ENCODE measurements at places on chromosomes 4 and X. TPM values are rescaled to one million over a fixed set of nuclear protein-coding genes. Genes with fewer than 3 reads are reported as not detected.

Gene C4orf54
- 0.22 TPM for total RNA-seq

Gene DRP2
- 0.80 TPM for total RNA-seq

Gene NPNT
- total RNA-seq: 0.48 TPM

Gene MAPK10
- total RNA-seq: 4.2 TPM

Gene SORBS2
- total RNA-seq: 15.7 TPM

Gene ACE2
- total RNA-seq: 3.4 TPM

Gene TMSB15A
- not detected for total RNA-seq

Gene TCEAL6
- total RNA-seq: not detected

Gene ADGRG4
- not detected for total RNA-seq

Gene CXorf49
- not detected for total RNA-seq

Gene DMD
- 25.3 TPM for total RNA-seq

Gene APELA
- not detected for total RNA-seq

Gene CRMP1
- total RNA-seq: not detected

Gene PDS5A
- total RNA-seq: 78.9 TPM

Gene NUDT10
- not detected for total RNA-seq

Gene HTN1
- not detected for total RNA-seq

Gene CHST7
- total RNA-seq: 0.94 TPM

Gene PDE5A
- total RNA-seq: 7.9 TPM

Gene SPANXD
- total RNA-seq: 1.3 TPM

Gene TMPRSS11F
- total RNA-seq: not detected

Gene RRAGB
- total RNA-seq: 18.6 TPM

Gene SMIM10L2A
- total RNA-seq: not detected

Gene BTK
- total RNA-seq: not detected

Gene UGT2B10
- not detected for total RNA-seq

Gene ENOPH1
- total RNA-seq: 19.8 TPM

Gene KLF8
- total RNA-seq: 93.2 TPM

Gene CFI
- 2.2 TPM for total RNA-seq

Gene SSX2
- total RNA-seq: 52.2 TPM

Gene CLIC2
- 0.17 TPM for total RNA-seq

Gene ZNF595
- 9.3 TPM for total RNA-seq

Gene HSPA4L
- total RNA-seq: 5.1 TPM

Gene OTUD4
- total RNA-seq: 44.2 TPM

Gene GPM6B
- not detected for total RNA-seq

Gene DUX4
- not detected for total RNA-seq

Gene ARHGEF6
- total RNA-seq: 0.08 TPM

Gene SRPX
- total RNA-seq: not detected
